Kasumi-1 (cell line): ENCODE measurements at places on chromosomes 6 and 20.

- no peak for DNase-seq
Observed at GRCh38 chr6:129679758-129680157, 30.2 kb downstream of the ARHGAP18 start.

DNA sequence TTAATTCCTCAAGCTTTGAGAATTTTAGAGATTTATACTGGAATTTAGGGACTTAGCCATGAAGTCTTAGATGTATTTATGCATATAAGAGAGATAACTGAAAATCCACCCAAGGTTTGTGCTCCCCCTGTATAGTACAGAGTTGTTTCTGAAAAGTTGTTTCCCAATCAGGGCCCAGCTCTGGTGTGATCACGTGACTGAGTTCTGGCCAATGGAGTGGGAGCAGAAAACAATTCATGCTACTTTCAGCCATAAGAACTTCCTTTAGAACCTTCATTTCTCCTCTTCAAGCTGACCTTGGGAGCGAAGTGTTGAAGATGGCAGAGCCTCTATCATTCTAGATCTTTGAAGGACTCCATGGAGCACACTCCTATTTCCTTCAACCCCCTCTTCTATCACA, 151.0 kb downstream of the RCAN2 start:
- DNase-seq, result no peak

- no peak for DNase-seq
Observed at GRCh38 chr20:36104244-36104643, 50.3 kb upstream of the EPB41L1 start.

- no peak for DNase-seq
Observed at GRCh38 chr6:166534658-166535406, 51.6 kb downstream of the RAMACL start.

DNA sequence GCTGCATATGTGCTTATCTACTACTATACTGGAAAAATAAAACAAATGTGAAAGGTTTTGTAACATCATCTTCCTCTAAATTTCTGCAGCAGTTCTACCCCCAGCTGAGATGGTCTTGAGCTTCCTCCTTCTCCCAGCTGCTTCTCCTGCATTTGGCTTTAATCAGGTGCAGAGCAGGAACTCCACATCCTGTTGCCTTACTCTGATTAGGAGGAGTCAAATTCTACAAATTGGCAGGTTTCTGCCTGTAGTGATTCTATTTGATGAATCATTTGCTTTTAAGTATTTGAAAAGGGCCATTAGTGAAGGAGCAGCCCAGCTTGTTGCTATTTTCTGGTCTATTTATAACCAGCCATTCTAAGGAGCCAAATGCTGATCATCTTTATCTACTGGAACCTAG, 224.5 kb downstream of the GMDS start:
- DNase-seq, result peak; percentile 66

- DNase-seq, result peak; percentile 68
Observed at GRCh38 chr6:163554663-163555062, 140.1 kb downstream of the QKI start.

DNA sequence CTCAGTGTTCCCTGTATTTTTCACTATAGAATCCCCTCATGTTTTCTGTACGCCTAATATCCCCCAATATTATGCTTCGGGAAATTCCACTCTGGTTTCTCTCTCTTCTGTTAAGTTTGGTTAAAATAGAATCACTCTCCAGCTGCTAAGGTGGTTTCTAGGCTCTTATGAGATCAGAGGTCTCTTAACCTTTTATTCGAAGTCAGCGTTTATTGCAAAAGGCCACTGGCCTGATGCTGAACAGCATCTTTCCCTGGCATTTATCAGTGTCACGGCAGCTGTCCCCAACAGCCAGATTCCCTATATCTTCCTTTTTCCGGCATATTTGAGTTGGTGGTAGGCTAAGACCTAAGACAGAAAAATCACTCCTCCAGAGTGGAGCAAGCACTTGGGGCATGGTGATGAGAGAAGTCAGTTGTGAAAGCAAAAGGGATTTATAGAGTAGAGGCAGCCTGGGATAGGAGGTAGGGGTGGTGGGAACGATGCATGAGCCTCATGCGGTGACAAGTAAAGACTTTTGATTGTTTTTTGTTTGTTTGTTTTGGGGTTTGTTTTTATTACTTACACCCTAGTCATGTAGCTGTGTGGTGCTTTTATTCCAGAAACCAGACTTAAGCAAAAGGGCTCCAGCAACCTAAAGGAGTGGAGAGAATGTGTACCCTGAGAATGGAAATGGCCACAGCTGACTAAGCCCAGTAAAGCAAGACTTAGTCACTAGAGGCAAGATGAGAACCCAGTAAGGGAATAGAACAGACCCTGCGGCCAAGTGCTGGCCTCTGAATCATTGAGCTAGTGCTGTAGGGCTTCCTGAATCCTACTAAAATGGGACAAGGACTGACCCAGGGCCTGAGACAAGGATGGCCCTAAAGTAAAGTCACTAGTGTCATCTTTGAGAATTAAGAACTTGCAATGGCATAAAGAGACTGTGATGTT, 233.0 kb upstream of the PRND start:
- no peak for DNase-seq

DNA sequence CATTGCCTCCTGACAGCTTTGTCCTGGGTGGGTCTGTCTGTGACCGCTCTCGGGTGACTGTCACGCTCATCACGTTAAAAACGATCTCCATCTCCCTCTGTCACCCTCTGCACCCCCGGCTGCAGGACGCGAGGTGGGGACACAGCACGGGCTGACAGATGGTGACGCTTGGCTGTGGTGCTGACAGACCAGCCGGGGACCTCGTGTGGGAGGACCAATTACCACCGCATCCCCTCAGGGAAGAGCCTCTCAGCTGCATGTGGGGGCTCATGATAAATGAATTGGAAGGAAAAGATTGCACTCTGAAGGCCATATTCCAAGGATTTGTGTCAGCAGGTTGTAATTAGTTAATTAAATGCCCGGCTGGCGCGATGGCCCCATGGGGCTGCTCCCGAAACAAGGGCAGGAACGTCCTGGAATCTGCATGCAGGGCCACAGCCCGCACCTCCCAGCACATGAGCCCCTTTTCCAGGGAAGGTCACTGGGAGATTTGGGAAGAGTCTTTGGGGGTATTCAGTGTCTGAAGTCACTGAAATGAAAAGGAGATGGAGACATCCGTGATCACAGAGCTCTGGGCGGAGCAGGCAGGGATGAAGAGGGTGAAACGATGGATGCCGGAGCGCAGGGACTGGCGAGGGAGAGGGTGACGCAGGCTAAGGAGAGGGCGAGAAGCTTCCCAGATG, 87.1 kb downstream of the ERMARD start:
- DNase-seq, result no peak

GRCh38 chr6:36967757-36968156, 13.2 kb downstream of the PI16 start:
- DNase-seq, result no peak

- no peak for DNase-seq
Observed at GRCh38 chr20:43379239-43379917, 78.3 kb upstream of the SRSF6 start.

- no peak for DNase-seq
Observed at GRCh38 chr6:91562955-91563354, 976.1 kb upstream of the MAP3K7 start.

DNA sequence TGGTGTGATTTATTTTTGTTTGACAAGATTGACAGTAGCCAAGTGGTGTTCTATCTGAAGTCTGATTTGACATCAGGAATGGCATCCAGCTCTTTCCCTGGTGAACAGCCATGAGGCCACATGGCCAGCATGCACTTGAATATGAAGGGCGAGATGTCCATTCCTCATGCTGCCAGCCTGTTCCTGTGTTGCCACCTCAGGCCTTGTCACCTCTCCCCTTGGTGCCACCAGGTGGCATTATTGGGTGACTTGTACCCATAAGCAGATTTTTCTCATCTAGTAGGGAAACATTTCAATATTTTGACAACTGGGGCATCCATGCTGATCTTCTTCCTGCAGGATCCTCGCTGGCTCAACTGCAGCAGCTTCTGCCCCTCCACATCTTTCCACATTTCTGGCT, 199.1 kb downstream of the ERMARD start:
- peak; percentile 24 for DNase-seq

- no peak for DNase-seq
Observed at GRCh38 chr6:113679051-113679450, 178.1 kb upstream of the MARCKS start.

- no peak for DNase-seq
Observed at GRCh38 chr6:135774006-135774405, 77.5 kb upstream of the PDE7B start.

DNA sequence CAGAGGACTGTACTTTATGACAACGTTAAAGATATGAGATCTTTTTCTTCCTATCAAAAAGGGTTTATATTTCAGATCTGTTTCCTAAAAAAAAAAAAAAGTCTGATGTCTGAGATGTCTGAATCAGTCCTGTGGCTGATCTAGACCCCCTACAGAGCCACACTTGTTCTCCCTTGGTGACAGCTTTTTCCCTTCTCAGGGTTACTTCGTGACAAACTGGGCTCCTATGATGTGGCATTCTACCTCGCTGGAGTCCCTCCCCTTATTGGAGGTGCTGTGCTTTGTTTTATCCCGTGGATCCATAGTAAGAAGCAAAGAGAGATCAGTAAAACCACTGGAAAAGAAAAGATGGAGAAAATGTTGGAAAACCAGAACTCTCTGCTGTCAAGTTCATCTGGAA, 134.5 kb downstream of the SLC16A10 start:
- DNase-seq, result no peak

GRCh38 chr6:74932232-74932888, 273.5 kb downstream of the COL12A1 start:
- peak; percentile 55 for DNase-seq

- DNase-seq, result no peak
Observed at GRCh38 chr6:128186729-128187128, 285.9 kb upstream of the THEMIS start.

GRCh38 chr20:46154305-46154704, 36.2 kb downstream of the CD40 start:
- no peak for DNase-seq

GRCh38 chr20:22929661-22930060, 105.5 kb upstream of the SSTR4 start:
- DNase-seq, result no peak

DNA sequence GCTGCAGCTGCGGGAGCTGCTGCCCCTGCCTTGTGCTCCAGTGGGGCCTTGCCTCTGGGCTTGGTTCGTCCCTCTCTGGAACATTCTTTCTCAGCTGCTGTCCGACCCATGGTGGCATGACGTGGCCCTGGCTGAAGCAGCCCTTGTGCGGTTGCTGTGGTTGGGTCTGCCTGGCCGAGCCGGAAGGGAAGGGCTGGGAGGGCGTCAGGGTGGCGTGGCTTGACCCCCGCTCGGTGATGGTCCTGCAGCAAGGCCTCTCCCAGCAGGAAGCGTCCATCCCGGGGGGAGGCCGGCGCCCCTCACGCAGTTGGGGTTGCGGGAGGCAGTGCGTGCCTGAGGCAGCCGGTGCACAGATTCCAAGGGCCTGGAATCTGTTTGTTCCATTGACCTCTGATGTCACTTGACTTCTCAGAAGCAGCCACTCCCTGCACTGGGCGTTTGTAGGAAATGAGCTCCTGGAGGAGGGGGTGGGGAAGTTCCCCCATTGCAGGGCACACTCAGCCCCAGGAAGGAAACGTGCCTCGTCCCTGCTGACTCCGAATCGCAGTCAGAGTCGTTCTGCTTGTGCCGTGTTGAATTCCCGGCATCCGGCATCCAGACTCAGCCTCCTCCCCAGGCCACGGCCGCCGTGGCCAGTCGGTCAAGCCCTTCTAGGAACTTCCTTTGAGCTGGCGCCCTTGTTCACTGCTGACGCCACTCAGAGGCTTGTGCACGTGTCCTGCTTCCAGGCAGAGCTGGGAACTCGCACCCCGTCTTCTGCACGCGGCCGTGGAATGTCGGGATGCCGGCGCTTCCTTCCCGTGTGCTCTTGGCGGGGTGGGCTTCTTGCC, 9.7 kb upstream of the TNFRSF6B start:
- DNase-seq, result peak; percentile 22
